ENCODE measurements at places on chromosomes 4 and X.

- DNase-seq: no peak
Observed at GRCh38 chr4:78923464-78924312, 15.6 kb downstream of the PAQR3 start.

DNA sequence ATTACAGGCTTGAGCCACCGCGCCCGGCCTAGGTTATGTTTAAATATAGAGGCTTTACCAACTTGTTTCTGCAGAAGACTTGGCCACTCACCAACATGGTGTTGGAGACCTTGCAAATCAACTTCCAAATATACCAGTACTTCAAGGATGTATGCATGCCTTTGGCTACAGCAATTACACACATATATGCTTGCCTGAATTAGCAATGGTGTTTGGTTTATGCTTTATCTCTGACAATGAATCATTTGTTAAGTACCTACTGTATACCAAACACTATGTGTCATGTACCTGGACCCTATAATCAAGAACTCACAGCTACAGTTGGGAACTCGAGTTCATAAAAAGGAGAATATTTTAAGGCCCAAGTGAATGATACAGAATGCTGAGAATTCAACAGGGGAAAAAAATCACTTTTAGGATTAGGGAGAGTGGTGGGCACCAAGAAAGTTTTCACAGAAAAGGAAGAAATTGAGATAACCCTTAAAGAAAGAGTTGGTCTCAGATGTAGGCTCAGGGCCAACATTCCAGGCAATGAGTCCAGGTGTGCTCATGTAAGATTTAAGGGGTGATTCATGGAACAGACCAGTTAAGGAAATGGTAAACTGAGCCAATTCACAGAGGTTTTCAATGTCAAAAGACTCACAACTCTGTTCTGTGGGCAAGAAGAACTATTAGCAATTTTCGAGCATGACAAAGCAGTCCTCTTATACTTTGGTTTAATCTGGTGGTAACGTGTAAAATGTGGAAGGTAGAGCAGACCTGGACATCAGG is 98.9 kb downstream of the BCOR start:
- DNase-seq: no peak

- no peak for DNase-seq
Observed at GRCh38 chrX:10007621-10008020, 40.5 kb downstream of the CLDN34 start.

DNA sequence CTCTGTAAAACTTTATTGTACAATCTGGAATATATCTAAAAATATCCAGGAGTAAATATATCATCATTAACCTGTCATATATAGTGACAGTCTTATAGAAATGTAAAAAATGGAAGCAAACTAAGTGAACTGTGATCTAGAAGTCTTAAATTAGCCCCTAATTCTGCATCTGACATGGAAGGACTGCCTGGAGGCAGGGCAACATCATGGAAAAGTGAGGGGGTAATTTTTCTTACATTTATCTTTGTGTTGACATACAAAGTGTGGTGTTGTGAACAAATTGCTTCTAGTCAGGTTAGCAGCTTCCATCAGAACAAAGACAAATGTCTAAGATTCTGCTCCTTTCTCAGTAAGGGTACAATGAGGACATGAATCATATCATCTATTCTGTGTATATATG is 186.3 kb downstream of the C4orf33 start:
- DNase-seq: no peak

DNA sequence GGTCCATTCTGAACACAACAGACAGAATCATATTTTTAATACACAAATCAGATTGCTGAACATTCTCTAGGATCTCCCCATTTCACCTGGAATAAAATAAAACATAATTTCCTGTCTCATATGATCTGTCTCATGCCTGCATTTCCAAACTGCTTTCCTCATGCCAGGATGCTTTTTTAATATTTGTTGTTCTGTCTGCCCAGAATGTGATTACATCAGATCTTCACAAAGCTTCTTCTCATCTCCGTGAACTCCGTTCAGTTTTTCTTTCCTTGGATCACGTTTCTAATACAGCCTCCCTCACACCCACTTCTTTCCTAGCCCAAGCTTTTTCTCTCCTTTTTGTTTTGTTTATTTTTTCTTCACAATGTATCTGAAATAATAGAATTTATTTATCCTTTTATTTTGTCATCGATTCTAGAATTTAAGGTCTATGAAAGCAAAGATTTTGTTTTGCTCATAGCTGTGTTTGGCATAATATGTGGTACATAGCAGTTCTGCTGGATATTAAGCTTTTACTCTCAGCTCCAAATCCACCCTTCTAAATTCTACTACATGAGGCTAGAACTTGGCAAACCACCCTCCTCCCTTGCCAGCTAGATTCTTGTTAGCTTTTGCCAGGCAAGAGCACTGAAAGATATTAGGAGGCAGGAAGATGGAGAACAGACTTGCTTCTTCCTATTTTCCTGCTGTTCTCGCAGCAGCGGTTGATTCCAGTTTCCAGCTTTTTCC is 165.5 kb upstream of the SLIT2 start:
- no peak for DNase-seq

GRCh38 chr4:124065936-124066335 is 646.6 kb downstream of the ANKRD50 start:
- DNase-seq: no peak

- DNase-seq: no peak
Observed at GRCh38 chrX:131704136-131704695, 160.3 kb downstream of the OR13H1 start.

GRCh38 chr4:69896530-69897116 is 34.2 kb upstream of the CSN1S1 start:
- no peak for DNase-seq

DNA sequence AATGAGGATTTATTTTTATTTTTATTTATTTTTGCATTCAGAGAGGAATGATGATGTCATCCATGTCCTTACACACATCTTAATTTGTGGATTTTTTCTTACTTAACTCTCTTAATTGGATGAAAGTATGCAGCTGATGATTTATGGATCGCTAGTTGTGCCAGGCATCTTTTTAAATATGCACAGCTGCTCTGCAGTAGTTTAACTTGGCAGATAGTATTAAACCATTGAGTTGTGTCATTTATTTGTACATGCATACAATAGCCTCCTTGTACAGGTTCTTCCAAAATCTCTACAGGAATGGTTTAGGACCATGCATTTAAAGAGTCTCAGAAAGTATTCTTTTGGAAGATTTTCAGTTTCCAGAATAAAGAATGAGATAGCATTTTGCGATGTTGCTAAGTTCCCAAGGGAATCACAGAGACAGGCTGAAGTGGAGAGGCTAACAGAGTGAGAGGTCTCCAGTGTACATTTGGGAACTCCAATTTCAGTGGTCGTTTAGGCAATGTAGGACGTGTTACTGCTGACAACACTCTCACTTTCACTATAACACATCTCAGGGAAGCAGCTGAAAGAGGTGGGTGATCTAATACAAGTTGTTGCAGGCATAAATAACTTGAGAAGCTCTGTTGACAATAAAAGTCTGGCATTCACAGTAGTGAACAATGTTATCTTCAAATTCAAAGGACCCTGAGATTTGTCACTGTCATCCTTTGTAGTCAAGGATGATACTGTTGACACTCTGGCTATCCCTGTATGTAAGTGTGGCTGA is 49.9 kb upstream of the SCRG1 start:
- peak; percentile 4 for DNase-seq

DNA sequence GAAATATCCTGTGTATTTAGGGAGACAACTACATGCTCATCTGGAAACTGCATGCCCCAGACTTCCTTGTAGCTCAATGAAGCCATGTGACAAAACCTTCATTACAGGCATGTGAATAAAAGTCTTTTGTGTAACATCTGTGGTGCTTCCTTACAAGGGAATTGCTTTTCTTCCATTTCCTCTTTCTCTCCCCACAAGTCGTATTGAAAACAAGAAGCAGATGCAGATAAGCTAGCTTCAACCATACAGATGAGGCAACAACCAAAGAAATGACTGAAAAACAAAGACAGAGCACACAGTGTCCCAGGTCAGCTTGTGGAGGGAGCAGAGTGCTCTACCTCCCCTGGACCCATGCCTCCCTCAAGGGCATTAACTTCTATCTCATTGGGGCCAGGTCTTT is 115.8 kb upstream of the INPP4B start:
- no peak for DNase-seq

GRCh38 chr4:8577046-8577445 is 3.1 kb upstream of the GPR78 start:
- DNase-seq: no peak

DNA sequence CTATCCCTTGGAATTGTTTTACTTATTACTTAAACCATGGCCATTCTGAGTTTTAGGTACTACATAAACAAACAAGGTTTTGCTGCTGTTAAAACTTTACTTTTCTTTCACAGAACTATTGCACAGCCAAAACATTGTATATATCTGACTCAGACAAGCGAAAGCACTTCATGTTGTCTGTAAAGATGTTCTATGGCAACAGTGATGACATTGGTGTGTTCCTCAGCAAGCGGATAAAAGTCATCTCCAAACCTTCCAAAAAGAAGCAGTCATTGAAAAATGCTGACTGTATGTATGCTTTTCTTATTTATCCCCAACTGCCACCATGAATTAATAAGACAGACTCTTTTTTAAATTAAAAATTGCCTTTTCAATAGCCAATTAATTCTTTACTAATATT is 69.8 kb downstream of the CCKAR start:
- no peak for DNase-seq

DNA sequence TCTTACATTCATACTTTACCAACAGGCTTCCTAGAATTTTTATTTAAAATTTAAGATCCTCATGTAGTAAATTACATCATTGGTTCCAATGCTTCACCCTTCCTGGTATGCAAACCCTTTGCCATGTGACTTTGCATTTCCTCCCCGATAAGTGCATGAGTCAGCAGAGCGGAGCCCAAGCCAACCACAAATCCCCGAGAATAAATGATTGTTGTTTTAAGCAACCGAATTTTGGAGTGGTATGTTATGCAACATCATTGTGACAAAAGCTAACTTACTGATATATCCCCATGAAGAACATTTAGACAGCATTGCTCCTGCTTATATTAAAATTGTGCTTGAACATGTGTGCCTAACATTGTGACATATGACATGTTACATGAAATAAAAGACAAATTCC is 199.4 kb upstream of the DDX53 start:
- DNase-seq: no peak

- no peak for DNase-seq
Observed at GRCh38 chr4:5615496-5616075, 92.8 kb downstream of the EVC2 start.

DNA sequence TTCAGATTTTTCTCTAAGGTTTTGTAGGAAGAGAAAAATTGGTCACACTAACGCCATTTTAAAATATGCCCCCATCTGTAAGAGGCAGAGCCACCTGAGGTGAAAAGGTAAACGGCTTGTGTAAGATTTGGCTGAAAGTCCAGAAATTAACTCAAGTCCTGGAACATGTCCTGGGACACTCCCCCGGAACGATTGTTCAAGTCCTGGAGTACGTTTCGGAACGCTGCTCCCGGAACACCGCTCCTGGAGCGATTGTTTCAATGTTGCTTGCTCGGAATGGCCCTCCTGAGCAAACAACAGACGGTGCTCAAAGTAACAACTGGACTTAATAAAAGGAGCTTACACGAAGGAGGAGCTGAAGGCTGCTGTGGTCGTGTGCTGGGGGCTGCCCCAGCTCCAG is 796.5 kb upstream of the SLIT2 start:
- no peak for DNase-seq

DNA sequence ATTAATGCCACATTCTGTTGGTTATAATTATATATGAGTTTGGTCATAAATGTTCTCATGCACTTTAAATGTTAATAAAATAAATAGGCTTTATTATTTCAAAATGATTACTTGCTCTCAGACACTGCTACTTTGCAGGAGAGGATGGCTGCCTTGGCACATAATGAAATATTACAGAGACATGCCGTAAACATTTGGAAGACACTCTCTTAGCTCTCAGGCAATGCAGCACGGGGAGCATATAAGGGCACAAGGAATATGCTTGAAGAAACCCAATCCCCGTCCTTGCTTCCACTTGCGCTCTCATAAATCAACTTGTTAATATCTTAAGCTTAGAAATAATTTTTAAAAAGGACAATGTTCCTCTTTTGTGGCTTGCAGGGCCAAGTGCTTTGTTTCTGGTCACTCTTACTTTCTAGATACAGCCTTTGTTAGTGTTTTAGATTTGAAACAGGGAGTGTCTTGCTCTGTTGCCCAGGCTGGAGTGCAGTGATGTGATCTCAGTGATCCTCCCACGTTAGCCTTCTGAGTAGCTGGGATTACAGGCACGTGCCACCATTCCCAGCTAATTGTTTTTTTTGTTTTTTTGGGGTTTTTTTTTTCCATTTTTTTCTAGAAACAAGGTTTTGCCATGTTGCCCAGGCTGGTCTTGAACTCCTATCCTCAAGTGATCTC is 445.0 kb downstream of the SPRY1 start:
- DNase-seq: no peak

GRCh38 chr4:8538076-8538702 is 42.0 kb upstream of the GPR78 start:
- DNase-seq: no peak

DNA sequence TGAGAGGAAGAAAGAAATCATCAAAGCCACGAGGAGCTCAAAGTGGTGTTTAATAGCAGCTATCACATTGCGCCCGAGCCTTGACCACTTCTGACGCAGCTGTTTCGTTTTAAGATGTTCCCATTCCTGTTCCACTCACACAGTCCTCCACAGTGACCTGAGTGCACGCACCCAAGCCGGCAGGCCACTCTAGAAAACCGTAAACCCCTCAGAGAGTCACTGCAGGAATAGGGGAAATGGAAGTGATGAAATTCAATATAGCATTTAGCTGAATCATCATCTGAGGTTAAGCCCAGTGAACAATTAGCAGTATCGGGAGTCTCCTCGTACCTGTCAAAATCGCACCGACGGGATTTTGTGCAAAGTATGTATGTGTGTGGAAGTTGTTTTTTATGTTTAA is 17.9 kb upstream of the HAND2 start:
- DNase-seq: no peak

- DNase-seq: no peak
Observed at GRCh38 chrX:72685810-72686456, 28.2 kb downstream of the PHKA1 start.

DNA sequence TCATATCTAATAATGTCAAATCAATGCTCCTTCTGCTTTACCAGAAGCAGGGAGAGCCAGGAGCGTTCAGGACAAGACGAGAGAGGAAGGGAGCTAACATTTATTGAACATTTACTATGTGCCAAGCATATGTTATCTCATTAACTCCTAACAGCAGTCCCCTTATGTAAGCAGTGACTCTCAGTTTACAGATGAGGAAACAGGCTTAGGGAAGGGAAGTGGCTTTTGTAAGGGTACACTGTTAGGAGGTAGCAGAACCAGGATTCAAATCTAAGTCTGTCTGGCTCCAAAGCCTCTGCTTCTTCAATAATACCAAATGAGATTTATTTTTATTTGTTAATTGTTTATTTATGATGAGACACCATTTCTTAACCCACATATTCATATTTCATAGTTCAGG is 2.6 kb upstream of the STARD8 start:
- DNase-seq: no peak

- DNase-seq: no peak
Observed at GRCh38 chr4:142352712-142353111, 493.4 kb downstream of the INPP4B start.
